ENCODE measurements at places on chromosomes 11 and 22.

- DNase-seq, result no peak
Measured at GRCh38 chr11:57764566-57764965, 3.0 kb downstream of the CTNND1 start.

DNA sequence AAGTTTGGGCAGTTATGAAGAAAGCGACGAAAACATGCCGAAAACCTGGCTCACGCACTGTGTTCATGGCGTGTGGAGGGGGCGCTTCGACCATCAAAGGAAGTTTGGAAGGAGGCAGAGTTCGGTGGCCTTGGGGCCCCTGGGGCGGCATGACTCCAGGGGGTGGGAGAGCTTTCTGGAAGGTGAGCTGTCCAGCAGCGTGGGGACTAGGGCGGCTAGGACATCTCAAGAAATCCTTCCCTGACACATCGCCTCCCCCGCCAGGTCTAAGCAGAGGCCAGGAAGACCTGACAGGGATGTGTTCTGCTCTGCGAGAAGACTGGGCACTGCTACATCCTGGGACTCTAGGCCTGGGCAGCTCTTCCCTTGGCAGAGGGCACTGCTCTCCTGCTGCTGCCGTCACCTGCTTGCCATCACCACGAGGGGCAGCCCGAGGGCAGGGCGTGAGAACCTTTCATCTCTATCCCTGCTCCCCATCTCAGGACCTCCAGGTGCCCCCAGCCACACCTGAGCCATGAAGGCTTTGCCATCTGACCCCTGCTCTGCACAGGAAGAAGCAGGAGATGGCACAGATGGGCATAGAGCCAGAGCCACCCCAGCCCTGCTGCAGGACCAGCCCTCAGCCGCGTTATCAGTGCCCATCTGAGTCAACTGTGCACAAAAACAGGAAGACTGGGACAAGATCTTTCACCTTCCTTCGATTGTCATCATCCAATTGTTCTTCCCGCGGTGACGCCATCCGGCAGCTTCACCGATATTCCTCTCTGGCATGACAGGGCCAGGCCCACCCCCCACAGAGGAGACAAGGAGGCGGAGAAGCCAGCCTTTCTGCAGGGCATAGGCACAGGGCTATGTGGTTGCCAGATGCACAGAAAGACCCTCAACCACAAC lies 12.7 kb downstream of the LINC01488 start:
- DNase-seq, result no peak

GRCh38 chr22:49961005-49961600 lies 531 bp downstream of the PIM3 start:
- DNase-seq, result no peak

DNA sequence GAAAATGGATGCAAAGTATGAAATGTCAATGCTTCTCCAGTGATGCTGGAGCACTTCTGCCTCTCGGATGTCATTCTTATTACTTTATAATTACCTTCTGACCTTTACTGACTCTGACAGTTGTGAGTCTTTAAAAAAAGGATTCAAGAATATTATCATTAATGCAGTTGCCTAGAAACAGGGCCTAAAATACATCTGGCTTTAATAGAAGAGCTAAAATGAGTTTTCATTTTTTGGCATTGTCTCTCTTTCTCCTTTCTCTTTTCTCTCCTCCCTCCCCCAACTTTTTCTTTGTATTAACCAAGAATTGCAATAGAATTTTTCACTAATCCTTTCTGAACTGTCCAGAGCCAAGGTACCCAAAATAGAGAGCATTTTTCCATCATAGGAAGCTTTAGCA lies 45.9 kb downstream of the FDX1 start:
- no peak for DNase-seq

- no peak for DNase-seq
Measured at GRCh38 chr11:82756765-82757639, 23.3 kb upstream of the FAM181B start.

GRCh38 chr22:42716649-42717127 lies 4.0 kb downstream of the A4GALT start:
- DNase-seq, result no peak

DNA sequence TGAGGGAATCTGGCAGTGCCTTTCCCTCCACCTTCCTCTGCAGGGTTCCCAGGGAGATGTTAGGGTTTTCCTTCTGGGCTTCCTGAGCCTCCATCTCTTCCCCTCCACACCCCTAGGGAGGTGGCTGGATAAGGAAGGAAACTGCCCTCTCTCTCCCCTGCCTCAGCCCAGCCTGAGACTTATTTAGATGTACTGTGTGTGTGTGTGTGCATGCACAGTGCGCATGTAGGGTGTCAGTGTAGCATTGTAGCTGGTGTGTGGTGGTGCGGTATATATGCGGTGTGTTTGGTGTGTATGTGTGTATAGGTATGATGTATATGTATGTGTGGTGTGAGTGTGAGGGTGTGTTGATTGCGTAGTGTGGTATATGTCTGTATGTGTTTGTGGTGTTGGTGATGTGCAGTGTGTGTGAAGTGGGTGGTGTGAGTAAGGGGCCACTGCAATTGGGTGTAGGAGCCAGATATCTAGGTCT lies 1.5 kb downstream of the FXYD6 start:
- DNase-seq, result no peak

GRCh38 chr11:102187416-102188151 lies 77.3 kb downstream of the YAP1 start:
- no peak for DNase-seq

- DNase-seq, result no peak
Measured at GRCh38 chr22:36164621-36165020, 4.1 kb upstream of the APOL3 start.

DNA sequence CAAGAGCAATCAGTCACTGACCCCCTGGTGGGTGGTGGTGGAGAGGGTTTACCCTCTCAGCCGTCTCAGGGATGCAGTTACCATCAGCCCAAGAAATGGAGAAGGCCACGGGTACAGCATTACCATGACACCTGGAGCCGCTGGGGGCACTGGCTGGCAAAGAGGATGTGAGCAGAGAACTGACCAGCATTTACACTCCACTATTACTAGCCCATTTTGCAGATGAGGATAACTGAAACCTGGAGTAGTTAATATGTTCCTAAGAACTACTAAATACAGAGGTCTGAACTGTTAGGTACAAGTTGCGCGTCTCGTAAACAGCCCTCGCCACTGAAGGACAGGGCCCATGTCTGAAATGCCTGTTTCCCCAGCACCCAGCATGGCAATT lies 79.0 kb downstream of the TIMP3 start:
- no peak for DNase-seq

DNA sequence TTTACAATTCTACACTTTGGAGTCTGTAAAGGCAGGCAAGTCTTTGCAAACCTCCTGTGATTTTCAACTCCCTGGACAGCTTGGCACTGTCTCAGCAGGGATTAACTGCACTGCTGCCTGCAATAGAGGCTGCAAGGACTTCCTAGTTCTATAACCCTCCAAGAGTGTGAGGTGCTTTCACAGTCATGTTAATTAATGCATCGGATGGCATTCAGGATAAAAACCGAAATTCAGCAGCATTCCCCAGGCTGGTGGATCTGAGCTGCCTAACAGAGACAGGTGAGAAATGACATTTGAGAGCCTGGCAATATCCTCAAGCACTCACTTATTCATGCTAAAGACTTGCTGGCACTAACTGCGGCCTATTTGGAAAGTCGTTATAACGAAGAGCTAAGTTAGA lies 85.0 kb downstream of the LARGE1 start:
- no peak for DNase-seq

DNA sequence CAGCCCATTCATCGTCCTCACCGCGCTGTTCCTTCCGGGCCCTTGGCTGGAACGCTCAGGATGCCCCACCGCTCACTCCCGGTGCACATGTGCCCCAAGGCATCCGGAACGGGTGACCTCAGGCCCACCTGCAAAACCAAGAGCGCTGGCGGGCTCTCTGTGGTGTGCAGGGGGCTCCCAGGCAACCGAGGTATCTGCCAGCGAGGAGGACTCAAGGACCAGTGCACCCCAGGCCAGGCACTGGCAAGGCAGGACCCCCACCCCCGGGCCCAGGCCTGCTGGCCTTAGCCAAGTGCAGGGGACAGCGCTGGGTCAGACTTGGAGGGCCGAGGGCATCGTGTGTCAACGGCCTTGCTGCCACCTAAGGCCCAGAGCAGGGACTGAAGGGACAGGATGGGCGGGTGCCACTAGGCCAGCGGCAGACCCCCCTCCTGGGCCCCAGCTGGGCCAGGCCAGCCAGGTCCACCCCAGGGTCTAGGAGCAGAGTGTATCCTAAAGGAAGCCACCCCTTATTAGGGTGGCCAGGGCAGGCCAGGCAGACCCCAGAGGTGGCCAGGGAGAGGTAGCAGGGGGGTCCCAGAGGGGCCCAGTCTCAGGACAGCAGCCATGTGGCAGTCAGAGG lies 8.5 kb downstream of the TNNT3 start:
- DNase-seq, result no peak

- no peak for DNase-seq
Measured at GRCh38 chr11:68373815-68374501, 61.6 kb downstream of the LRP5 start.

DNA sequence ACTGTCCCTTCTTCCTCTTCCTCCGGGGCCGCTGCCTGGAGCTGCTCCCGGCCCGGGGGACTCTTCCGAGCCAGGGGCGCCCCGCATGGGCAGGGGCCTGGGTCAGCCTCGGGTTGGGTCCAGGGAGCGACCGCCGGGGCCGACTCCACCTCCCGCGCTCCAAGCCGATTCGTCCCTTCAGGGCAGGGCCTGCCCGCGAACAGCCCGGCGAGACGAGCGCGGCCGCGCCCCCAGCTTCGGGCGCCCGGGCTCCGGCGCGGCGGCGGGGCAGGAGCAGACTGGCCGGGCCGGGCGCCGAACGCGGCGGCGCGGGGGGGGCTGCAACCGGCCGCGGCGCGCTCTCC lies at the start of gene LARGE1:
LARGE1 (minus strand) TSS at position 280 of the 344 bp plus-strand sequence.
- no peak for DNase-seq

DNA sequence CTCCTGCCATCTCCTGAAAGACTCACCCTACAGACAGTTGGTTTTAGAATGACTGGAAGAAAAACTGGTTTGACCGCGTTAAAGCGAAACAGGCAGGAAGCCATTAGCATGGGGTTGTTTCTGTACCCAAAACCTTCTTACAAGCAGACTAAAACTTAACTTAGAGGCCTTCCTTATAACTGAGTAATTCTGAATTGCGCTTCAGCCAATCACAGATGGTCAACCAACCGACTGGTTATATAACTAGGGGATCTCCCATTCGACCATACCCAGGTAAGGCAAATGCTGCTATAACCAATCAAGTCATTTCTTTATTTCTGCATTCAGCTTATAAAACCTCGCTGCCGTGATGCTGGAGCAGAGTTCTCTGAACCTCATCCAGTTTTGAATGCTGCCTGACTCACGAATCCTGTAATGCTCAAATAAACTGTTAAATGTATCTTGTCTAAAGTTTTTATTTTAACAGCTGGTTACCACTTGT lies 87.8 kb upstream of the DRD2 start:
- DNase-seq, result no peak

DNA sequence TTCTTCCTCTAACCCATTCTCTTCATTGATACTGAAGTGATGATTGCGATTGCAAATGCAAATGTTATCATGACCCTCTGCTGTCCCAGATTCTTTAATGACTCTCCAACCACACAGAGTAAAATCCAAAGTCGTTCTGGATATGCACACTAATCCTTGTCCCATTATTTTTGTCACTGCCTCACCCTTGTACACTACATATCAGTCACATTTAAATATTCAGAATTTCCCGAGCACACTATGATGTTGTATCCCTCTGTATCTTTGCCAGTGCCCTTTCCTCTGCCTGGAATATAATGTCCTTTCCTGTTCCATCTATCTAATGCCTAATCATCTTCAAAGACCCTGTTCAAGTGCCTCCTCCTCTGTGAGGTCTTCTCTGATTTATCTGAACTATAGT lies 55.4 kb upstream of the MMP13 start:
- no peak for DNase-seq

DNA sequence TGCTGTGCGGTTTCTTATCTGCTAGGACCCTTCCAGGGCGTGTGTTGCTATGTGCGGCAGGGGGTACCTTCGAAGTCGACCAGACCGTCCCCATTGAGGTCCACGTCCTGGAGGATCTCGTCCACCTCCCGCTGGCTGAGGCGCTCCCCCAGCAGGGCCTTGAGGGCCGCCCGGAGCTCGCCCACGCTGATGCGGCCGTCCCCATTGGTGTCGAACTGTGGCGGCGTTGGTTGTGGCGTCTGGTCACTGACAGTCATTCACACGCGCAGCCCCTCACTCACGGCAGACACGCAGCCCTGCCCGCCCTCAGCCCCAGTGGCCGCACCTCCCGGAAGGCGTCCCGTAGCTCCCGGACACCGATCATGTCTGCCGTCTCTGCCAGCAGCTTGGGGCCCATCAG lies 3.5 kb downstream of the CABP2 start:
- no peak for DNase-seq

GRCh38 chr11:34757026-34757451 lies 136.1 kb downstream of the EHF start:
- DNase-seq, result no peak

DNA sequence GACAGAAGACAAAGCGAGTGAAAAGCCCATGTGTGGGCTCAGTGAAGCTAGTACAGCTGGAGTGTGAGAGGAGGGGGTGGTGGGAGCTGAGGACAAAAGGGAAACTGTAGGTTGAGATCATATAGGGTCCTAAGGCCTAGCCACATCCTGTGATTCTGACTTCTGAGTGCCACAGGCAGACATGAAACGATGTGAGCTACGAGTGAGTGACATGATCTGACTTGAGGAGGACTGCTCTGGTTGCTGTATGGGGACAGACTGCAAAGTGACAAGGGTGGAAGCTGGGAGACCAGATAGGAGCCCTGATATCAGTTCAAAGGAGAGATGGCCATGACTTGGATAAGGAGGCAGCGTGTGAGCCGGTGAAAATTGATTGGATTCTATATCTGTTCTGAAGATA lies 85.4 kb downstream of the MICAL2 start:
- DNase-seq, result no peak

DNA sequence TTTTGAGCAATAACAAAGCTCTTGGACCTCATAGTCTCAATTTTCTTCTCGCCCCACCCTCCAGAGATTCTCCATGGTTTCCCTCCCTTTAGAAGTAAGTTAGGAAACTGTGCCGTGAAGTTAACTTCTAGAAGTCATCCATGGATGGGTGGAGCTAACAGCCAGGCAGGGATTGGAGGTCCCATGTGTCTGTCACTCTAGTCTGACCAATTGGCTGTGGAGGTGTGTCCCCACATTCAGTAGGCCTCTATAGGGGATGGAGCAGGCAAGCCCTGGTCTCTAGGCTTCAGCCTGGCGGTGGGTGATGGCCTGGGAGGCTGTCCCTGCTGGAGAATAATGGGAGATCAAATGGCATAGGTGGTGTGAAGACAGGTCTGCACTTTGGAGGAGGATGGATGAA lies 50.7 kb downstream of the TP53I11 start:
- DNase-seq, result no peak

- no peak for DNase-seq
Measured at GRCh38 chr22:42343531-42344081, 73.2 kb upstream of the TCF20 start.

GRCh38 chr11:123374622-123374968 lies 55.5 kb upstream of the GRAMD1B start:
- DNase-seq, result no peak

DNA sequence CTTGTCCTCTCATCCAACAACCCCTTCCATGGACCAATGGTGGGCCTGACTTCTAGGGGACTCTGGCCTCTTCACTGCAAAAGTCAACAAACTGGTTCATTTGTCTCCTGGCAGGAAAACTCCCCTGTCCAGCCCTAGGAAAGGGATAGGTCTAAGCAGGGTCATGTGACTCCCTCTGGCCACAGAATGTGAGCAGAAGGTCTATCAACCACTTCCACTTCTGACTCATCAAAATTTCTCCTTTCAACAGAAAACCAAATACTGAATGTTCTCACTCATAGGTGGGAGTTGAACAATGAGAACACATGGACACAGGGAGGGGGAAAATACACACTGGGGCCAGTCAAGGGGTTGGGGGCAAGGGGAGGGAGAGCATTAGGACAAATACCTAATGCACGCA lies 1.3 kb upstream of the ISX start:
- no peak for DNase-seq
